ENCODE measurements at places on chromosomes 3 and 15. TPM values are rescaled to one million over a fixed set of nuclear protein-coding genes. Genes with fewer than 3 reads are reported as not detected.
A peak's percentile ranks its signal among the peaks of the same experiment; 100 is the strongest.

DNA sequence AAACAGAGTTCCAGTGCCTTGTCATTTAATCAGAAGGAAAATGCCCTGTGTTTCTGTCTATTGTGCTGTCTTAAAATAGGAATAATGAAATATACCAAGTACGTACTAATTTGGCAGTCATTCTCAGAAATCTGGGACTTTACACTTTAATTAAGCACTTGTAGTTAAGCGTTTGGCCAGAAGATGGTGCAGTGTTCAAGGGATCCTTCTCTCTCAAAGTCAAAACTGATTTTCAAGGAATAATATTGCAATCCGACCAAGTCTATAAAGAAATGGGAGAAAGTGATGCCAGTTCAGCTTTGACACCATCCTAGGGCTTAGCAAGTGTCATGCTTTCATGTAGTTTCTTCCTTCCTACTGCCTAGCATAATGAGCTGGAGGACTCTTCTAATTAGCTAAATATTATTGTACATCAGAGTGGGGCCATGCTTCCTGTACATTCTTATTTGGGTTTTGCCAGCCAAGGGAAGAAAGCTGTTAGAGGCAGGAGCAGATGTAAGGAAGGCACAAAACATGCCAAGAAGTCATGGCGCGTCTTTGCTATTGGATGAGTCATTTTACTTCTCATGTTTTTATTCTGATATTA, 64.8 kb downstream of the SAMMSON start:
- DNase-seq = no peak

- DNase-seq = peak; percentile 94
These were observed at the start of gene CAPN7 for GRCh38 chr3:15205934-15206661. Gene CAPN7 (plus strand): TSS chr3:15206246. CDS start chr3:15206496, 250 bp downstream.

- DNase-seq = no peak
These were observed 66.3 kb upstream of the IL12A start for GRCh38 chr3:159922193-159922840.

Gene ITIH1
- 8.0 TPM for total RNA-seq

DNA sequence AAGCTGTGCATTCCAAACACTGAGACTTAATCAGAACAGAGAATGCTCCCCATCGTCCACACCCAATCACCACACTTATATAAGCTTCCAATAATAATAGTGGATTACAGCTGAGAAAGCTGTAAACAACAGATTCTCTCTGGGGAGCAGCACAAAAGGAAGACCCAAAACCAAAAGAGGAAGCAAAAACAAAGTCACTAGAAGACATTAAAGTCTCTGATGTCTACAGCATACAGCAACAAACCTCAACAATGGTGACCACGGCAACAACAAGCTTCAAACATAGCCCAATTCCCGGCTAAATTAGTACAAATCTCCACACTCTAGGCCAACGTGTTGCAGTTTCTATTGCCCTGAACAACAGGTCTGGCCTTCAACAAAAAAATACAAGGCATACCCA, 37.7 kb downstream of the ZDHHC23 start:
- DNase-seq = no peak

- DNase-seq = no peak
These were observed 8.5 kb upstream of the KLHL6 start for GRCh38 chr3:183564046-183564445.

Gene LRTM1
- 0.29 TPM for total RNA-seq

Gene SYNPR
- total RNA-seq = 2.3 TPM

- no peak for DNase-seq
These were observed 47.5 kb upstream of the ARL14 start for GRCh38 chr3:160629491-160629890.

- DNase-seq = no peak
These were observed 49.4 kb upstream of the SLCO2A1 start for GRCh38 chr3:134079111-134079547.

GRCh38 chr3:46091046-46091445, 63.8 kb upstream of the XCR1 start:
- peak; percentile 20 for DNase-seq

Gene ERICH6
- not detected for total RNA-seq

GRCh38 chr3:176058856-176059255, 1138.4 kb downstream of the TBL1XR1 start:
- no peak for DNase-seq

- no peak for DNase-seq
These were observed 343.0 kb downstream of the ZBTB20 start for GRCh38 chr3:114804099-114804498.

DNA sequence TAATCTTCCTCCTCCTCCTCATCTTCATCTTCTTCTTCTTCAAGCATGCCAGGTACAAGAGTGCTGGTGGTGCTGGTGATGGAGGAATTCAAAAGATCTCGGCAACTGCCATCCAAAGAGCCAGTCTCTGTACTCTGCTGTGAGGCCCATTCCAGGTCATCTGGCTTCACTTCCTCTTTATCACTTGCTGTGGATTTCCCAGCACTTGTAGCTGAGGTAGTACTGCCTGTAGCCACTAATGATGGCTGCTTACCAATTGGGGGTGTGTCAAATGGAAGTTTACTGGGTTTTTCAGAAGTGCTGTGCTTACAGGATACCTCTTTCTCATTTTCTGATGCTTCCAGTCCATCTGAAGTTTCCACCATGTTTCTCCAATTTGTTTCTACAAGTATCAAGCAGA, 28.8 kb upstream of the SHC4 start:
- DNase-seq = no peak

DNA sequence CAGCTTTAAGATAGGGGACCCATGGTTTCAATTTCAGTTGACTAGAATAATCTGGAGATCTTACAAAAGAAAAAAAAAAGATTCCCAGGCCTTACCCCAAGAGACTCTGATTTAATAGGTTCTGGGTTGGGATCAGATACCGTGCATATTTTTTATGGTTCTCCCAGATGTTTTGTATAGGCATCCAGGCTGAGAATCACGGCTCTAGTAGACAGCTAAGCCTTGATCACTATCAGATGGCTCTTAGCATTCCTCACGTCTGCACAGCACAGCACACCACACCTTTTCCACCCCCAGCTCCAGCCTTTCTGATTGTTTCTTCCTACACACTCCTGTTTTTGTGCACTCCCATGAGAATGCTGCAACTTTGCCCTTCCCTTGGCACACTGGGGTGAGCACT, 40.8 kb downstream of the TMEM45A start:
- DNase-seq = no peak

- no peak for DNase-seq
These were observed 60.3 kb upstream of the HERC1 start for GRCh38 chr15:63893866-63894661.

GRCh38 chr3:32399030-32399620, 7.5 kb downstream of the CMTM7 start:
- DNase-seq = no peak

DNA sequence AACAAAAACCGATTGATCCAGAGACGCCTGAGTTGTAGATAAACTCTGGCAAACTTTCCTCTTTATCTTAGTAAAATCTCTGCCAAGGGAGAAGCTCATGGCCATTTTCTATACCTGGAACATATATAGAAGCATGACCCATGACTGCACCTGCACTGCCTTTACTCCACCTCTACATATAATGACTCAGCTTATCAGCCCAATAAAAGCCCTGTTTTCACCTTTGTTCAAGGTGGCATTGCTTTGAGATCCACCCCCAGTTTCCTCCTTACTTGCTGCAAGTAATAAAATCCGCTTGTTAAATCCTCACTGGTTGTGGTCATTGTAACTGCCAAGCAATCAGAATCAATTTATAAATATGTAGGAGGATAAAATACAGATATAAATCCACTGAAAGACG, 1280.4 kb downstream of the NSUN3 start:
- DNase-seq = no peak

Gene GATM
- 17.8 TPM for total RNA-seq
